Naive thymus-derived CD8-positive, alpha-beta T cell (primary cell): ENCODE measurements at places on chromosomes 3 and 15.

DNA sequence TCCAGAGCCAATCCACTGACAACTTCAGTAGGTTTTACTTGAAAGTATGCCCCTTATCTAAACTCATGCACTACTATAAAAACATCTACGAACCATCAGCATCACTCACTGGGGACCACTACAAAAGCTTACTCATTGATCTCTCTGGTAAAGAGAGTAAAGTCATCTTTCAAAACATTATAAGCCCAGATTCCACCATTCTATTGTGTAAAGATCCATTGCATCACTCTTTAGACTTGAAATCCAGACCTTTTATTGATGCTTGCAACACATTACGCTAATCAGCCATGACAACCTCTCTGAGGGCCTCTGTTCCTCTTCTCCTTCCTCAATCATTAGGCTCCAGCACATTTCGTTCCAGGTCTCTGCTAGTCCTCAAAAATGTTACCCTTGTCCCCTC, 248.9 kb upstream of the WNT5A start:
- no peak for DNase-seq

DNA sequence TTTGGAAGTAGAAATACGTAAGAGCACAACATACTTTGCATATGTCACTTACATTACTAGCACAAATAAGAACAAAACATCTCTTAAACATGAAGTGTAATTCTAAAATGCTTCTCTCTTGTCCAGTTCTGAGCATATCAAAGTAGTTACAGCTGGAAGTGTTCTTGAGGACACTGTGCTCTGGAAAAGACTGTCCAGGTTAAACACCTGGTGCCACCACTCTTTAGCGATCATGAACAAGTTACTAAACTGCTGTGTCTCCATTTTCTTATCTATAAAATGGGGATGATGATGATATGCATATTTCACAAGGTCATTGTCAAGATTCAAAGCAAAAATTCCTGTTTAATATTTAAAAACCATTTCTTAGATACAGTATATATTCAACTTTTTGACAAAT, 790 bp downstream of the STRIT1 start:
- DNase-seq = no peak

GRCh38 chr3:46667061-46667621, 26.3 kb downstream of the ALS2CL start:
- peak; percentile 13 for DNase-seq

DNA sequence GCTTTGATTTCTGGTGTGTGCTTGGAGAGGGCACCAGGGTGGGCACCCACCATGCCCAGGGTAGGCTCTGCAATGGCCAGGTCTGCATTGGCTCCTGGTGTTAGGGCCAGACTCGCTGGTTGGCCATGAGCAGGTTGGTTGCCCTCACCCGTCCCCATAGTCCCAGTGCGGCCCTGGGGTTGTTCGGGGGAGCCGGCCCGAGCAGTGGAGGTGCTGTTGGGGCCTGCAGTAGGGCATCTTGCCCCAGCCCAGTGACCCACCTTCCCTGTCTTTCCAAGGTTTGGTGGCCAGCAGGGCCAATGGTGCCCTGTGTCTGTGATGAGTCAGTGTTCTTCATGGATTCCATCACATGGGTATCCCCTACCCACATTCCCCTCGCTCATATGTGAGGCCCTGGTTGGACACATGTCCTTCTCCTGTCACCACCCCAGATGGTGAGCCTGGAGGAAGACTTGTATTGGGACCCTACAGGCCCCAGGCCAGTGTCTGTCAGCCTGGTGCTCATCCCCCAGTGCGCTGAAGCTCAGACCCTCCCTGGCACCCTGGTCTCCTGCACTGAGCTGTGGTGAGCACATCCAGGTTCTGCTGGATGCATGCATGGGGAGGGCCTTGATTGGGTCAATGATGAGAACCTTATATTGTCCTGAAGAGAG, 190.1 kb downstream of the UBE3A start:
- DNase-seq = no peak

GRCh38 chr3:185884641-185885040, 53.2 kb downstream of the TRA2B start:
- no peak for DNase-seq

- no peak for DNase-seq
These were observed 39.4 kb downstream of the MOBP start for GRCh38 chr3:39506863-39507262.

- DNase-seq = no peak
These were observed 316.0 kb upstream of the CBLB start for GRCh38 chr3:106184540-106185457.

DNA sequence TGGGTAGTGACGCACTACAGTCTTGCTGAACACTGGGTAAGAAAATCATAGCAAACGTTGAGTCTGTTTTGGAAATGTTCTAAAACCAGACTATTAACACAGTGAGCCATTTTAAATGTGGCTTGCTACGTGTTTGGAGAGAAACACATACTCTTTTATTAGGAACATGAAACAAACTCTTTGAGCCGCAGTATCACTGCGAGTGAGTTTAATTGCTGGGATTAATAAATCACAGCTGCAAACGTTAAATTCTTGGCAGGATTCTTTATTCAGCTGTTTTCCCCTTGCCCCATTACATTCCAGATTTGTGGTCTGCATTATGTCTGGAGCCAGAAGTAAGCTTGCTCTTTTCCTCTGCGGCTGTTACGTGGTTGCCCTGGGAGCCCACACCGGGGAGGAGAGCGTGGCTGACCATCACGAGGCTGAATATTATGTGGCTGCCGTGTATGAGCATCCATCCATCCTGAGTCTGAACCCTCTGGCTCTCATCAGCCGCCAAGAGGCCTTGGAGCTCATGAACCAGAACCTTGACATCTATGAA, 33.6 kb downstream of the BTD start:
- no peak for DNase-seq

DNA sequence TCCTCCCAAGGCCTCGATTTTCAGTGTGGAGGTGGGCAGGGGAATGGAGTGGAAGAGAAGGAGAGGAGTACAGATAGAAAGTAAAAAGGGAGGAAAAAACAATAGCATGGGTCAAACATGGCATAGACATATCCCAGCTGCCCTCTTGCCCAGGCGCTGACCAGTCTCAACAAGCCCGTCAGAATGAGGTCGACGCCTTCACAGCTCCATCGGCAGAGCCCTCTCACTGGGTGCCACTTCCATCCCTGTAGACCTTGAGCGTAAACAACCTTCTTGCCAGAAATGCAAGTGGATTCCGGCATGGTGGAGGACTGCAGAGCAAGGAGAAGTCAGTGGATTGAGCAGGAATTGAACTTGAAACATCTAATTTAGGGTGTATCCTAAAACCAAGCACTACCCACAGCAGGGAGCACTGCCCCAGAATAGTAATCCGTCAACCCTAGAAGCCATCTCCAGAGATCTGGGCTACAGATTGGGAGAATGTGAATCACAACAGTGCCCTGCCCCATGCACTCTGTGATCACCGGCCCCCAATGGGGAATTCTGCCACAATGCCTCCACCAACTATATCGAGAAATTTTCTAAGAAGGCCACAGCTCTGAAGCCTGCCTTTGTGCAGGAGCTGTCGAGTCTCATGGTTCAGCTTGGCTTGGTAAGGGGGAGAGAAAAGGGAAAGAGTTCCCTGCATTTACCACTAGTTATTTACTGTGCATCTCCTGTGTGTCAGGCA, 190.1 kb downstream of the UACA start:
- no peak for DNase-seq

DNA sequence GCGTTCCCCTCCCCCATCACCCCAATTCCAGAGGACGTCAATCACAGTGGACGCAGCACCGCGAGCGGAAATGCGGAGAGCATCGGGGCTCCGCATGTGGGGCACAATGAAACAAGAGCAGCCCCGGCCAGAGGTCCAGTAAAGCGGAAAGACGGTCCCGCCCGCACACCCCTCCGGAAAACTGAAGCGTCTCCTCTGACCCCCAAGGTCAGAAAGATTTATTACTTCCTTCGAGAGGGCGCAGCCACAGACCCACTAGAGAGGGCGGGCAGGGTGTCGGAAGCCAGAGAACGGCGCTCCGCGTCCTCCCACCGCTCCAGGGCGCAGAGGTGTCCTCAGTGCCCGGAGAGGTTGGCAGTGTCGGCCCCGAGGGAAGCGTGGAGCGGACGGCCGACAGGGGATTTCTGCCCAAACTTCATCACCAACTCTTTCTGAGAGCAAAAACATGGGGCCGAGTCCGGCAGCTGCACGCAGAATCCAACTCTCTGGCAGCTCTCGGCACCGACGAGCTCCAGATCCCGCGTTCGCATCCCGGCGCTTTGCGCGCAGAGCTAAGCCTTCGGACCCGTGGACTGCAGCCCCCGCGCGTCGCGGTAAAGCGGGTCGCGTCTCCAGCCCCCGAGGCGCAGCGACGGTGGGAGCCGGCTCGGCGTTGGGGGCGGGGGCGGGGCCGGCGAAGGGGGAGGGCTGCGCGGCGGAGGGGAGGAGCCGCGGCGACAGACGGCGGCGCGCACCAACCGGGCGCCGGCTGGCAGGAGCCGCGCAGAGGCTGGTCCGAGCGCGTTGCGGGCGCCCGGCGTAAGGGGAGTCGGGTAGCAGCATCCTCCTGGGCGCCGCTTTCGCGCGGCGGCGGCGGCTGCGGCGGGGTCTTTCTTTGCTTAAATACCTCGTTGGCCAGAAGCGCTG, at the start of gene CHST2:
Gene CHST2, plus strand, starts transcription at position 763 of the 906 bp plus-strand sequence. CDS start 1,046 bp downstream, outside the sequence.
- peak; percentile 71 for DNase-seq

DNA sequence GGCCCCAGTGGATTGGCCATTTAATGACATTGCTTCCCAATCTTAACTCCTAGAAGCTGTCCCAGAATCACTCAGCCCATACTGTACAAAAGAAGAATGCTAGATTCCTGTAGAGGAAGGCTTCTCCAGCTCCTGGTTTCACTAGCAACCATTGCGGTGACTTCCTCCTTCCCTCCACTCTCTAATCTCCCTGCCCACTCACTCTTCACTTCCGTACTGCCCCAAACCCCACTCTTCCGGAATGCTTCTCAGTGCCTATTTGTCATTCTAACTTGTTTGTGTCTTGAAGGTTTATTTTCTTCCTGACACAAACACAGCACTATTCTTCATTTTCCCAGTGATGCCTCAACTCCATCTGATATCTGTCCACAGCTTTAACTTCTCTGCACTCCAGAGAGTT, 97.1 kb upstream of the SPATA16 start:
- no peak for DNase-seq

DNA sequence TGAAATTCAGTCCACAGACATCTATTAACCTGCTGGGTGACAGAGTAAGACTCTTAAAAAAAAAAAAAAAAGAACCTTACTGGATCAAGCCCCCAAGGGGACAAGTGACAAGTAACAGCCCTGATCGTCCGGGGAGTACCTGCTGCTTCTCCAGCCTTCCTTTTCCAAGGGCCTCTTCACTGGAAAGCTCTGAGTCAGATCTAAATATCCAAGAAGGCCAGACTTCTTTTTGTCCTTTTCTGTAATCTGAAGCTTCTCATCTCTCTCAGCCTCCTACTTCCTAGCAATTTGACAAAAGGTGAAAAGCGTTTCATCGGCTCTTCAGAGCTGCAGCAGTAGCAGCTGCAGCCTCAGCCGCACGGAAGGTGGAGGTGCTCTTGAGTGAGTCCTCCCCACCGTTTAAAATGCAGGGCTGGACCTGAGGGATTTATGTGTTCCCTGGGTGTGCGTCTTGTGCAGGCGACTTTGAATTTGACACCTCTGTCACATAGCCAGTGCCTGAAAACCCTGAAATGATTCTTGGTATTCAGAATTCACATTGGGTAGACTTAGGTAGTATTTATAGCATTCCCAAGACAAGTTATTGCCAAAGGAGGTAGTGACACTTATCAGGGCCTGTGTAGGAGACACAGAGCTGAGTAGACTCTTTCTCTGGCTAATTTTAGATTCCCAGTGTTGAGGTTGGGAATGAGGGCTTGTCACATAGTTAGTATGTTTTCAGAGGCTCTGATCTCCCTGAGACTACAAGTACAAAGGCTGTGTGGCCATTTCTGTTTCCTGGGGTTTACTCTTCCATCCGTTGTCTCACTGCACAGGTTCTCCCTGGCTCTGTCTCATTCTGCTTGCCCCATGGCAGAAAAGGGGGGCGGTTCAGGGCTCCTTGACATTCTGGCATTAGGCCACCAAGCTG, 291.2 kb upstream of the C2CD4B start:
- DNase-seq = no peak

DNA sequence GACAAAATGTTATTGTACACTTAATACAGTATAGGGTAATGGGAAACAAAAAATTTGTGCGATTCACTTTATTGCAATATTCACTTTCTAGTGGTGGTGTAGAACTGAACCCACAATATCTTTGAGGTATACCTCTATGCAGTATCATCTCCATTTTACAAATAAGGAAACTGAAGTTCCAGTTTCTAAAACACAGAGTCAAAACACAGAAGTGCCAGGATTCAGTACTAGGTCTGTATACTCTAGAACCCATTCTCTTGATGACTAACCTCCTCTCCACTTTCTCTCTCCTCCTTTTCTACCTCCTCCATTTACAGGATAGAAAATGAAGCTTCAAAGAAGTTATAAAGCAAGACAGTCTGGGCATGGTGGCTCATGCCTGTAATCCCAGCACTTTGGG, 62.2 kb downstream of the MB21D2 start:
- DNase-seq = no peak

- DNase-seq = no peak
These were observed 314.1 kb upstream of the TGFBR2 start for GRCh38 chr3:30292192-30292893.
